ENCODE measurements at places on chromosomes 1 and 21.
A peak's percentile ranks its signal among the peaks of the same experiment; 100 is the strongest.

GRCh38 chr1:164586591-164586990, 27.6 kb downstream of the PBX1 start:
- no peak for DNase-seq

GRCh38 chr1:171983584-171983983, 142.3 kb downstream of the DNM3 start:
- no peak for DNase-seq

GRCh38 chr1:210447456-210448057, 118.9 kb downstream of the HHAT start:
- DNase-seq = no peak

- no peak for DNase-seq
These were observed 96.8 kb downstream of the INTS7 start for GRCh38 chr1:211938561-211938997.

DNA sequence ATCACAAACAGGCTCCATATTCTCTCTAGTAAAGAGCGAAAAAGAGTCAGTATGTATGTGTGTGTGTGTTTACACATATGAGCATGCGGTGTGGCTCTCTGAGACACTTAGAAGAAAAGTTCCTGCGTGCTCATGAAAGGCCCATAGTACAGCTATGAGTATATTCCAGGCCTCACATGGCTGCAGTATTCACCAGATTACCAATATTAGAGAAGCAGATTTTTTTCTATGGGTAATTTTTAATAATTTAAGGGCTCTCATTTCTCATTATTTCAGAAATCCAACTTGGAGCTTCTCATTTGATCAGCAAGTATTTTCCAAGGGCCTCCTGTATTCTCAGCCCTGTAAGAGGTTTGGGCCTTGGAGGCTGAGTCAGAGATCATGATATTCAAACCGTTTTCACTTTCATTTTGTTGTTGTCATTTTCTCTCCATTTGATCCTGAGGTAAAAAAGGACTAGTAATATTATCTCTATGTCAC, 232.9 kb upstream of the SGIP1 start:
- no peak for DNase-seq

- no peak for DNase-seq
These were observed 97.0 kb downstream of the DISP1 start for GRCh38 chr1:222911866-222912265.

- no peak for DNase-seq
These were observed 178.9 kb downstream of the MIS18A start for GRCh38 chr21:32099812-32100416.

- no peak for DNase-seq
These were observed at the start of gene KPRP for GRCh38 chr1:152757747-152758146. Gene KPRP (plus strand): TSS chr1:152758025. CDS start chr1:152759589, 1,564 bp downstream.

GRCh38 chr1:86491171-86491950, 22.6 kb downstream of the CLCA1 start:
- no peak for DNase-seq

GRCh38 chr1:81799939-81800694, 617 bp upstream of the ADGRL2 start:
- no peak for DNase-seq

DNA sequence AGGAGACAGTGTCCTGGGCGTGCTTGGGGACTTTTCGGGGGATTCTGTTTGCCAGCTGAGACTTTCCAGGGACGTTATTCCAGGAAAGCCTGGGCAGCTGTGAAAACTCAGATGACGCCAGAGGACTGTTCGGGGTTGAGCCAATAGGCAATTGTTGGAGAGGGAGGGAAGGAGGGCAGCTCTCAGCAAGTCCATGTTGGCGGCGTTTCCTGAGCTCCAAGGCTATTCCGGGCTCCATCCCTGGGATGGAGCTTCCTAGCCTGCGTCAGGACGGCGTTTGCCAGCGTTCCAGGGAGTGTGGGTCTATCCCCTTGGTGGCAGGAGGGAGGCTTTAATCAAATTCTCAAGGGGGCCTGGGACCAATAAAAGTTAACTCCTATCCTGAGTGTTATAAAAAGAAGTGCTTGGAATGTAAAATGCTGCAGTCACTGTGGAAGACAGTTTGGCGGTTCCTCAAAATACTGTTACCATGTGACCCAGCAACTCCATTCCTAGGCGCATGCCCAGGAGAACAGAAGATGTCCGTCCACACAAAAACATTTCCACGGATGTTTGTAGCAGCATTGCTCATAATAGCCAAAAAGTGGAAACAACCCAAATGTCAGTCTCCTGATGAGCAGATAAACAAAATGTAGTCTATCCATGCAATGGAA, 15.2 kb downstream of the SLC27A3 start:
- no peak for DNase-seq

DNA sequence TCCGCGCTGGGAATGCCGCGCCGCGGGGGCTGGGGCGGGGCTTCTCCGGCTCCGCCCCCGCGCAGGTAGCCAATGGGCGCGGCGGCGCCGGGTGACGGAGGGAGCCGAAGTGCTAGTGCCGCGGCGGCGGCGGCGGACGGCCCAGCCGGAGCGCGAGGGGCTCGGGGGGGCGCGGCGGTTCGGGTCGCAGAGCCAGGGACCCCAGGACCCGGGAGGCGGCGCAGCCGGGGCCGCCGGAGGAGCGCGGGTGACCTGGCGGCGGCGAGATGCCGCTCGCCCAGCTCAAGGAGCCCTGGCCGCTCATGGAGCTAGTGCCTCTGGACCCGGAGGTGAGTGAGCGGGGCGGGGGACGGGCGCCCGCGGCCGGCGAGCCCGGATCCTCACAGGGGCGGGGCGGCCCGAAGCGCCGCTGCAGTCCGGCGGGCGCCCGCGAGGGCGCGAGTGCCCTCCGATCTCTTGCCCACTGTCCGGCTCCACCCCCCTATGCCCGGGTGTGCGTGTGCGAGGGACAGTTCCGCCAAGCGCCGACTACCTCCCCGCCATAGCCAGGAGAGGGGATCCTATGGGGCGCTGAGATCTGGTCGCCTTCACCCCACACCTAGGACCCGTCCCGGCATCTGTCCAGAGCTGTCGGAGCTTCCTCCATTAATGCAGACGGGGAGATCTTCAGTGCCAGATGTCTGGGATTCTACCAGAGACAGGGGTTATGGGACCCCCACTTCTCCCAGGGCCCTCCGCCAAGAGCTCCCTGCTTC, at the start of gene RPS6KA1:
Gene RPS6KA1 (plus strand): TSS at position 107 of the 755 bp plus-strand sequence. CDS start 160 bp downstream, at position 267.
- DNase-seq = peak; percentile 48

GRCh38 chr1:226664413-226665101, 74.5 kb downstream of the ITPKB start:
- no peak for DNase-seq

DNA sequence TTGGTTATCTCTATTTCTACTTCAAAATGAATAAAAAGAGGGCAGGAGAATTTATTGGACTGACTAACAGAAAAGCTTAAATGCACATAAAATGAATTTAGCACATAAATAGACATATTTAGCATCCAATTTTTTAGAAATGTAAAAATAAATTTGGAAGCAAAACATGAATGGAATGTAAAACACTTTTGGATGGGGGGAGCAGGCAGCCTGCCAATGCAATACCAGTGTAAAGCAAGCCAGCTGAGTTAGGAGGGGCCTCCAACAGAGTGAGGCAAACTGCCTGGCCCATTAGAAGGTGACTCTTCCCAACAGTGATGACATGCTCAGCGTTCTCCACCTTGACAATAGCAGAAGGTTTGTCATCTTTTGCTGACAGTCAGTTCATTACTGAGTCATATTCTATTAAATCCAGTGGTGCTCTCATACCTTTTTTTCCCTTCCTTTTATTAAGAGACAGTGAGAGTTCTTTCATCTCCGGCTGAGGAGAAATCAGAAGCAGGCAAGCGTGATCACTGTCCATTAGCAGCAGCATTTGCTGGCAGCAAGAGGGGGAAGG, 19.5 kb upstream of the EXO1 start:
- no peak for DNase-seq

GRCh38 chr1:81681114-81681513, 119.6 kb upstream of the ADGRL2 start:
- no peak for DNase-seq

DNA sequence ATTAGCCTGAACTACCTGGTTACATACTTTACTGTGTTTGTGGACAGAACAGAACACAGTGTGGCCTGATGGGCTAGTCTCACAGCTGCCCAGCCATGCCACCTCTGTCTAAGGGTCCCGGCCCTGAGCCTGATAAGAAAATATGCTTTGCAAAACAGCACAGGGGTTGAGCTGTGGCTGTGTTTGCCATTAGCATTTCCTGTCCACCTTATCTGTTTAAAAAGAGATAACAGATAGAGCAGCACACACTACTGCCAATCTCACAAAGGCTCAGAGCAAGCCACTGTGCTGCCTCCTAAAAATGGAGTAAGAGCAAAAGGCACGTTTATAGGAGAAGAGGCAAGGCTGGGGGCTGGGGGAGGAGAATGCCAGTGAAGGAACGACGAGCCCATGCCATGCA, 95.0 kb downstream of the SUSD4 start:
- DNase-seq = no peak

- DNase-seq = no peak
These were observed 526.6 kb downstream of the MRPL39 start for GRCh38 chr21:25080661-25081060.

DNA sequence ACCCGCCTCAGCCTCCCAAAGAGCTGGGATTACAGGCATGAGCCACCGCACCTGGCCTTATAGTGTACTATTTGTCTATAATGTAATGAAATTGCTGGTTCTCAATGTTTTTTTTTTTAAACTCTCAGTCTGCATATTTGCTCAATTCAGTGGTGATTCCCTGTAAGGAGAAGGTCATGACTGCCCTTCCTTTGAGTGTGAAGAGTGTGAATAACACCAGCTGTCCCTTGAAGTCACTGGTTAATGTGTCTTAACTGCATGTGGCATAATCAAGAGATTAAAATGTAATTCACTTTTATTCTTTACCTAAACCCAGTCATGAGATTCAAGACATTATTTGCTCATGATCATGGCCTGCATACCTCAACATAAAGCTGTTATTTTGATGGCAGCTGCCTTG, 30.5 kb downstream of the MTF2 start:
- no peak for DNase-seq

GRCh38 chr1:46643368-46643775, 24.8 kb downstream of the ATPAF1 start:
- no peak for DNase-seq

DNA sequence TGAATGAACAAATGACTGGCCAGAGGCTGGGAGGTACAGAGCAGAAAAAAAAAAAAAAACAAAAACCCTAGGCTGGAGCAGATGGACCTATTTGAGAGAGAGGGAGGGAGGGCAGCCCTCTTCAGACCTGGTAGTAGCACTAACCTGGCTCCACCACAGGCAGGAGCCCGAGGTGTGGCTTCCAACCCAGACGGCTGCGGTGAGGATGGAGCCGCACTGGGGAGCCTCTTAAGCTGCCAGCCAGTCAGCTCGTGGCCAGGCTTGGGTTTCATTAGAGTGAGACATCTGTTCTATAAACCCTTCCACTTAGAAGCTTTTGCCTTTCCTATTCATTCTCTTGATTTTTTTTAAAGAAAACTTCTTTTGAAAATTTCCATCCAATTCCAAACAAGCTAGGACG, 16.8 kb downstream of the LGR6 start:
- no peak for DNase-seq

- DNase-seq = no peak
These were observed 45.5 kb downstream of the DDR2 start for GRCh38 chr1:162677607-162678371.

GRCh38 chr21:32914424-32915039, 111.2 kb upstream of the OLIG2 start:
- DNase-seq = no peak

GRCh38 chr1:159945483-159946241, at the start of gene IGSF9:
Gene IGSF9 (minus strand): TSS chr1:159945613. CDS start chr1:159943454, 2,159 bp downstream.
- peak; percentile 49 for DNase-seq

DNA sequence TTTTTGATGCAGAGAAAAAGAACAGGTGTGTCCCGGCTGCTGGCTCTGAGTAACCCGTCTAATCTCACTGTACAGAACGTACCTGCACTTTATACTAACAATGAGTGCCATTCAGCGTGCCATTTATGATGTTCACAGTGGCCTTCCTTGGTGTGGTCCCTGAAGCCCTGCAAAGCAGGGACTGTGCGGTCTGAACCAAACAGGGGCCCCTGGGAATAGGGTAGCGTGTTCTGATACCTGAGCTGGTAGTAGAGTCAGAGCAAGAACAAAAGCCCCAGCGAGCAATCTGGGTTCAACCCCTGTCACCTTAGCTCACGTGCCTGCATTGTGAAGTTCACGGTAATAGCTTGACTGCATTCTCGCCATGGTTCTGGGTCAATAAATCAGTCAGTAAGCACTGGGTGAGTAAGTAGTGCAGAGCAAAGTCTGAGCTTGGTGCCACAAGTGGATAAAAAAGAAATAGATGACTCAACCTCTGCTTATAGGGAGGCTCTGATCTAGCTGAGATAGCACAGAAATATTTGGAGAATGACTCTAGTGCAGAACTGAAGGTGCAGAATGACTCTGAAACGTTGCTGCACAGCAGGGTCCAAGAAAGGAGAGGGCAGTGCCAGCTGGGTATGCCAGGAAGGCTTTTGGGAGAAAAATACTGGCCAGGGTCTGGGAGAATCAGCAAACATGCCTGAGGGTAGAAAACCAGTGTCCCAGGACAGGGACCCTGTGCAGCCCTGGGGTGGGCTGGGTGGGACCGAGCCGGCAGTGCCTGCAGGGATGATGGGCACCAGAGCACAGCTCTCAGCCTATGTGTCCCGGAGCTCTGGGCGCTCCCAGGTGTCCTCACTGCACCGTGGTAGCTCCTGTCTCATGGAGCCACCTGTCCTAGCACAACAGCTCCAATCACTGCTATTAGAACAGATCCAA, 125.9 kb downstream of the RHOU start:
- no peak for DNase-seq

DNA sequence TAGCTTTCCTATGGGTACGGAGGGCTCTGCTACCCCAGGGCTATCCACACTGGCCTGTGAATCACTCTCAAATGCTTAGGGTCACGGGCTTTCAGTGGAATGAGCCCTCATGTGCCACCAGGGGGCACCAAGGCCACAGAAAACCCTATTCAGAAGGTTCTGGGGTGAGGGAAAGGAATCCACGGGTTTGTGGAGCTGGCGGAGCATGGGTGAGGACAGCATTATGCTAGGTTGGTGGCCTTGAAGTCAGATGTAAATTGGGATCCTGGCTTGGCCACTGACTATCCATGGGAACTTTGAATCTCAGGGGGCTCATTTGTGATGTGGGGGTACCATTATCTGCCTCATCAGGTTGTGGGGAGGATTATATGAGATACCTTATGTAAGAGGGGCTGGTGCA, 5.1 kb upstream of the LAMTOR5 start:
- peak; percentile 45 for DNase-seq

- no peak for DNase-seq
These were observed 102.3 kb upstream of the TMPRSS2 start for GRCh38 chr21:41610042-41610839.

GRCh38 chr1:42142894-42143675, 10.1 kb upstream of the GUCA2B start:
- DNase-seq = no peak

GRCh38 chr1:226973898-226974543, 33.9 kb downstream of the COQ8A start:
- no peak for DNase-seq

- DNase-seq = no peak
These were observed 59.2 kb upstream of the SSBP3 start for GRCh38 chr1:54465351-54465811.

DNA sequence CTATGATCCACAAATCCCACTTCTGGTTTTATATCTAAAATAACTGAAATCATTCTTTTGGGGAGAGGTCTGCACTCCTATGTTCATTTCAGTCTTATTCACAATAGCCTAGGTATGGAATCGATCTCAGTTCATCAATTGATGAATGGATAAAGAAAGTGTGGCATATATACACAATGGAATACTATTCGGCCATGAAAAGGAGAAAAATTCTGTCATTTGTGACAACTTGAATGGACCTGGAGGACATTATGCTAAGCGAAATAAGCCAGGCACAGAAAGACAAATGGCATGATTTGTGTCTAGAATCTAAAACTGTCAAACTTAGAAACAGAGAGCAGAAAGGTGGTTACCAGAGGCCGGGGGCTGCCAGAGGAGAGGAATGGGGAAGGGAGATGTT, 5.4 kb upstream of the KRTAP10-8 start:
- no peak for DNase-seq

Data from activated effector memory CD4-positive, alpha-beta T cell treated with Interleukin-2 at 50 U/mL for 16 hours (primary cell).